LHCN-M2 (cell line): ENCODE measurements at places on chromosomes 11 and 22.

- DNase-seq: no peak
These were observed 2.4 kb upstream of the ATP5MG start for GRCh38 chr11:118398791-118399559.

DNA sequence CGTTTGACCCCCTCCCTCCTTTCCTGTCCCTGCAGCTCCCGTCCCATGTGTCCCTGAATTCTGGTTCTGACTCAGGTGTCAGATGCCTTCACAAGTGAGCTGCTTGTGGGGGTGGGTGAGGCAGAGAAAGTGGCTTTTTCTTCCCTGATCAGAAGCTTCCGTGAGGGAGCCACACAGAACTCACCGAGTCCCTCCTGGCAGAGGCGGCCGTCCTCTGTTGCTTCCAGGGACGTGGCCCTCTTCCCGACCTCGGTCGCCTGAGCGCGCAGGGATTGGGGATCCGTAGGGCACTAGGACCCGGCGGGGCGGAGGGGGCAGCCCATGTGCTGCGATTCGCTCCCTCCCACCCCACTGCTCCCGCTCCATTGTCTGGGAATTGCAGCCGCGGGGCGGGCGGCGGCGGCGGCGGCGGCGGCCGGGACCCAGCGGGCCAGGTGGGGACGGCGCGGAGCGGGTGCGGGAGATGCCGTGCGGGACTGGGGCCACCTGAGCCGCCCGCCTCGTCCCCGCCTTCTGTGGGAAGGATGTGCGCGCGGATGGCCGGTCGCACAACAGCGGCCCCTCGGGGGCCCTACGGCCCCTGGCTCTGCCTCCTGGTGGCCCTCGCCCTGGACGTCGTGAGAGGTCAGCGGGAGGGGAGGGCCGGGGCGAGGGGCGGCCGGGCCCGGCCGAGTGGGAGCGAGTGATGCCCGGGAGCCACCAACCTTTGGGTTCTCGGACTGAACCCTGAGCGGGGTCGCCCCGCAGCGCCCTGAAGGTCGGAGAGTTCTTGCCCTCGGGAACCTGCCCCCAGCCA, at the start of gene TMEM132A:
Gene TMEM132A, plus strand, starts transcription at position 351 of the 796 bp plus-strand sequence. Its CDS starts 174 bp downstream, at position 525.
- peak; percentile 63 for DNase-seq

DNA sequence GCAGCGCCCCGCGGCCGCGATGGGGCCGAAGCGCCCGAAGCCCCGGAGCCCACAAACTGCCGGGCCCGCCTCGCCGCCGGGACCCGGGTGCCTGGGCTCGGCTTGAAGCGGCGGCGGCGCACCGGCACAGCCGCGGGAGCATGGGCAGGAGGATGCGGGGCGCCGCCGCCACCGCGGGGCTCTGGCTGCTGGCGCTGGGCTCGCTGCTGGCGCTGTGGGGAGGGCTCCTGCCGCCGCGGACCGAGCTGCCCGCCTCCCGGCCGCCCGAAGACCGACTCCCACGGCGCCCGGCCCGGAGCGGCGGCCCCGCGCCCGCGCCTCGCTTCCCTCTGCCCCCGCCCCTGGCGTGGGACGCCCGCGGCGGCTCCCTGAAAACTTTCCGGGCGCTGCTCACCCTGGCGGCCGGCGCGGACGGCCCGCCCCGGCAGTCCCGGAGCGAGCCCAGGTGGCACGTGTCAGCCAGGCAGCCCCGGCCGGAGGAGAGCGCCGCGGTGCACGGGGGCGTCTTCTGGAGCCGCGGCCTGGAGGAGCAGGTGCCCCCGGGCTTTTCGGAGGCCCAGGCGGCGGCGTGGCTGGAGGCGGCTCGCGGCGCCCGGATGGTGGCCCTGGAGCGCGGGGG, 346 bp downstream of the FJX1 start:
- no peak for DNase-seq

DNA sequence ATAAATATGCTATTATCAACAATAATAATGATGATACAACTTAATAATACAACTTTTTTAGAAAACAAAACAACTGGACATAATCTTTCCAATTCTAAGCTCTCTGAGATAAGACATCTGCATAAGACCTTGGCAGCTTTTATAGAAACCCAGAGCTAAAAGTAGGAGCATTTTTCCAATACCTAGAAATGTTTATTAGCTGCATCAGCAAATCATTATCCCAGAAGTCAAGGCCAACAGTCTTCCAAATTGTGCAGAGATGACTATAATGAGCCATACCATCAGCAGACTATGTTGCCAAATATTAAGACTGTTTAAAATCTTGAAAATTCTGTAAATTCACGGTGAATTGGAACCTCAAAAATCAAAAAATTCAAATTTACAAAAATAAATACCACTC, 30.3 kb downstream of the DCUN1D5 start:
- no peak for DNase-seq

DNA sequence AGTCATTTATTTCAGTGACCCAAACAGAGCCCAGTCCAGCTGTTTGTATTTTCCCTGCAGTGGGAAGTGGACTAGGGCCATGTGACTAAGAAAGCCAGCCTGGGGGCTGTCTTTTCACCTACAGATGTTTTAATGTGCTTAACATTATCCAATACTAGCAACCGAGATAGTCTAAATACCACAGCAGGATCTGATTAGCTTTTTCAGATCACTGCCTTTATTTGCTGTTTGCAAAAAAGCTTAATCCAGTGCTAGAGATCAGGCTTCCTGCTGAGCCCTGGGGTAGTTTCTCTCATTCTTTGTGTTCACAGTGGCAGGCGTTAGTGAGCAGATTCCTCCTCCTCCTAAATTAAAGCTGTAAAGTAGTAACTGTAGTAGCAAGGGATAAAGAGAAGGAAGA, 35.0 kb downstream of the ZC3H12C start:
- peak; percentile 26 for DNase-seq

DNA sequence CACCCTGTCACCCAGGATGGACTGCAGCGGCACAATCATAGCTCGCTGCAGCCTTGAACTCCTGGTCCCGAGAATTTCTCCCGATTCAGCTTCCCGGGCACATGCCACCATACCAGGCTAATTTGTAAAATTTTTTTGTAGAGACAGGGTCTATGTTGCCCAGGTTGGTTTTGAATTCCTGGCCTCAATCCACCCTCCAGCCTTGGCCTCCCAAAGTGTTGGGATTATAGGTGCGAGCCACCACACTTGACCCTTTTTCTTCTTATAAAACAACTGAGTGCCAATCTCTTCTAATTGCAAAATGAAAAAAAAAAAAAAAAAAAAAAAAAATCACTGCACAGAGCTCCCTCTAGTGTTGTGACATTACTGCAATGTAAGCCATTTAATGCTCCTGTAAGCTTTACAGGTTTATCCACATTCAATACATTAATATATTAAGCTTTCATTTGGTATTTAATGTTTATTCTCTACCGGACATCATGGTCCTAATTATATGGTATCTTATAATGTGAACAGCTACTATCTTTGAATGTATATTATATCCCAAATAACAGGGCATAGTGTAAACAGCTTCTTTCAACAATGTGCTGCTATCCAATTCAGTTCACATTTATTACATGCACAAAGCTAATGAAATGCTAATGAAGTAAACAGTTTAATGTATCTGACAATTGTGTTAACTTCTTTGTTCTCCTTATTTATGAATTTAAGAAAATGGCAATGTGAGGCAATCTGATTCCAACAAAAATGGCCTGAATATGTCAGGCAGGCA, 44.6 kb downstream of the COPB1 start:
- peak; percentile 36 for DNase-seq

DNA sequence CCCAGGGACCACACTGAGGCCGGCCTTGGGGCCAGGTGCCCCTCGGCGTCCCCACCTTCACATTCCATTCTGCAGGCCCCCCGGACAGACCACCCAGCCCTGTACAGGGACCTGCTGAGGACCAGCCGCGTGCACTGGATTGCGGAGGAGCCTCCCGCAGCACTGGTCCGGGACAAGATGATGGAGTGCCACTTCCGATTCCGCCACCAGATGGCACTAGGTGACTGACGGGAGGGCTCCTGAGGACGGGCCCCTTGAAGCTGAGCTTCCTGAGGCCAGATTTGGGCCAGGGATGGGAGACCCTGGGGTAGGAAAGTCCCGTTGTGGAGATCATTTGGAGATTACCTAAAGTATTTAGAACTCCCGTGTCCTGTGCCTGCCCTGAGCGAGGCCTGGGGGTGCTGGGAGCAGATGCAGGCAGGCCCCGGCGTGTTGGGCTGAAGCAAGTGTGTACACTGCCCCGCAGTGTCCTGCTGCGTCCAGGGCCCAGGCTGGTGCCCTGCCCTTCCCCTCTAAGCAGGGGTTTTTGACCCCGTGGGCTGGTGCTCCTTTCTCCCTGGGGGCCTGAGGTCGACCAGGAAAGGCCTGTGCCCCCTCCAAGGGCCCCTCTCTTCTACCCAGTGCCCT, 20.0 kb downstream of the TRMU start:
- DNase-seq: peak; percentile 35

DNA sequence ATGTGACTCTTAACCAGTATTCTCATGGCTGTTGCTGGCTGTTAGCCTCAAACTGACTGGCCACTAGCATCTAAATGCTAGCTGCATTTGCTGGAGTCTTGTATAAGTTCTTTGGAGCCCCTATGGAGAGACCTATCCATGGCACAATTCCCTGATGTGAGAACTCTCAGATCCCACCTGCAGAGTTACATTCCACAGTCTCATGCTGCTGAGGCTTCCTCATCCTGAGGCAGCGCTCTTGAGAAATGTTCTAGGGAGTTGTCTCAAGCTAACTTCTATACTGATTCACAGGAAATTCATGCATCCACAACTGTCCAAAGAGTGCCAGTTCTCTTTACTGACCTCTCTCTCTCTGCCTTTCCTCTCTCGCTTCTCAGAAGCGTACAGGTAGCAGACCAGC, 218.0 kb upstream of the PITPNB start:
- no peak for DNase-seq

DNA sequence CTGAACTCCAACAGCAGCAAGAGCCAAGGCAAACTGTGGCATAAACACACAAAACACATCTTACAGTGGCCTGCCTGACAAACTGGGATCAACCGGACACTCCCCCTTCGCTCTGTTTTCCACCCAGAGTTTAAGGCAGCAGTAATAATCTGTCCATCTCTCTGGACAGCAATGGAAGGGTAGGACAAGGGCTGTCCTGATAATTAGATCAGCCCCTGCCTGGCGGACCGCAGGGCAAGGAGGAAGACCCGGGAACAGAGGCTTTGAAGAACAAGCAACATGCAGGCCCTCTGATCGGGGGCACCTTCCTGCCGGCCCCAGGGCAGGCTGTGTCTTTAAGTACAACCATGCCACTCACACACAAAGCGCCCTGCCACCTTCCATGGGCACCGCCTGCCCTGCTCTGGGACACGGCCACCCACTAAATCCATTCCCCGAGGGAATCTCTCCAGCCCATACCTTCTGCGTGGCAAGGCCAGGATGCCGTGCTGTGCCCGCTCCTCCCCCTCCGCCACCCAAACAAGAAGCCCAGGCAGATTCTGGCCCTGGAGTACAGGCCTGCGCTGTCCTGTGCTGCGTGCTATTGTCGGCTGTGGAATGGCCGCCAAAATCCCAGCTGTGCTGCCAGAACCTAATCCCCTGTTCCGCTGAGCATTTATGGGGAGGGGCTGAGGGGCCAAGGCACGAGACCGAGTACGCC, 38.8 kb downstream of the NUMA1 start:
- DNase-seq: peak; percentile 70

DNA sequence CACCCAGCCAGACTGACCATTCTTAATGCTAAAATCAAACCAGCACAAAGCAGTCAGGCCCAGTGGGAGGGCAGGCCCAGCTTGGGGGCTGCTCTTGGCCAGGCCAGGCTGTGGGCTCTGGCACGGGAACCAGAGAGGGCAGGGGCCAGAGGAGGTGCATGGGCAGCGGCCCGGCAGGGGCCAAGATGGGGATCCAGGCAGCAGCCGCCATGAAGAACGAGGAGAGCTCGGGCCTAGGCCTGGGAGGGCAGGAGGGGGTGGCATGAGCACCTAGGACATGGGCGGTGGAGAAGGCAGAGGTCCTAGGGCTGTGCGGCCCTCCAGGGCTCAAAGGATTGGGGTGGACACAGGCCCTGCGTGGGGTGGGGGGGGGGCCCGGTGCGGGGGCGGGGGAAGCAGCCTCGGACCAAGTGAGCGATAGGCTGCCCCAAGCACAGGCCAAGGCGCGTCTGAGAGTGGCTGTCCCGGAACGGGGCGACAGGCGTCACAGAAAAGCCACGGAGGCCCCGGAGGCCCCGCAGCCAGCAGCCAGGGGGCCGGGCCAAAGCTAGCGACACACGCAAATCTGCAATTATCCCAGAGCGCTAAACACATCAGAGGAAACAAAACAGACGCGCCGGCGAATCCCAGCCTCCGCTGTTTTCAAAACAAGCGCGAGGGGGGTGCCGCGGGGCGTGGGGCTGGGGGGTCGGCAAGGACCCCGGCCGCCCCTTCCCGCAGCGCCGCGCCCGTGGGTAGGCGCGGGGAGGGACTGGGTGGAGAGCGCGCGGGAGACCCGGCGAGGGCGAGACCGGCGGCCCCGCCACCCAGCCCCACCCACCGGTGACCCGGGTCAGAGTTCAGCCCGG, 8.3 kb downstream of the PLXNB2 start:
- DNase-seq: no peak

- DNase-seq: peak; percentile 73
These were observed 30.5 kb upstream of the PPARA start for GRCh38 chr22:46119729-46120419.
